Omental fat pad (tissue), 4 donors: ENCODE measurements at places on chromosomes 5 and 9. TPM values are rescaled to one million over a fixed set of nuclear protein-coding genes. Genes with fewer than 3 reads are reported as not detected.
A peak's percentile ranks its signal among the peaks of the same experiment; 100 is the strongest.

DNA sequence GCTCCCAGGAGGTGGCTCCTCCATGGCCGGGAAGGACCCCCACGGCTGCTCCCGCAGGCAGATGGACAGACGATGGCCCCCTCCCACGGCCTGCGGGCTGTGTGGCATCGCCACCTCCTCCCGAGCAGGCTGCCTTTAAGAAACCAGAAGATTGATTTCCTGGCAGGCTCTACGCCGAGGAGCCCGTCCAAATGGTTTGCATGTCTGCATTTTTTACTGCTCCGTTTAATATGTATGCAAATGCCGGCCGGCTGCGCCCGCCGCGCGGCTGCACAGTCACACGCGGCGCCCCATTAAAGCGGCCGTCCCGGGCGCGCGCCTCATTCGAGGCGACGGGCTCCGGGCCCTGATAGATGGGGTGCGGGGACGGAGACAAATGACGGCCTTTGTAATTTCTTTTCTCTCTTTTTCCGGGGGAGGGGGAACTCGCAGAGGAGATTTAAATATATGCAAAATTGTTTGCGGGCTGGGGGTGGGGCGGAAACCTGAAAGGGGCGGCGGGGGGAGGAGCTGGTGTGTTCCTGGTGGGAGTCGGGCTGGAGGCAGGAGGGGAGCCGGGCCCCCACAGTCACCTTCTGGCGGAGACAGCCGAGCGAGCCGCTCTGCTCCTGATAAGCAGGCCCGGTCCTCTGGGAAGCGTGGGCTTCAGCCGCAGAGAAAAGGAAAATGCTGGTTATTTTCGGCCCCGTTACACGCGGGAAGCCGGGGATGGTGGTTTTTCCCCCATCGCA, 158.7 kb upstream of the IER5L start:
- DNase-seq = no peak

DNA sequence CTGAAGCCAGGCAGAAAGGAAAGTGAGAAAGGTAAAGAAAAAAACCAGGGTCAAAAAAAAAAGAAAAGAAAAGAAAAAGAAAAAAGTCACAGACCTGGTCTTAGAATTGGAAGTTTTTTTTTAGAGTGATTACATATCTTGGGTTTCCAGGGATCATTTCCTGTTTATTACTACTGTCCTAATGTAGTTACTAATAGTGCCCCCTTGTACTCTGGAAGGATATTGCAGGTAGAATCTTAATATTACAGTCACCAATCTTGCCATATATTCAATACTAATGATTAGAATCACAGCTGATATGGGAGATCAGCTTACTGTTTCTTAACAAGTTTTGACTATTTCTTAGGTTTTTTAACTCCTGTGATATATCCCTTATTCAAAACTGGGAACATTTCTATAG, 543.2 kb upstream of the CDH6 start:
- no peak for DNase-seq

The LCN2 gene
- 1.7 TPM for total RNA-seq

DNA sequence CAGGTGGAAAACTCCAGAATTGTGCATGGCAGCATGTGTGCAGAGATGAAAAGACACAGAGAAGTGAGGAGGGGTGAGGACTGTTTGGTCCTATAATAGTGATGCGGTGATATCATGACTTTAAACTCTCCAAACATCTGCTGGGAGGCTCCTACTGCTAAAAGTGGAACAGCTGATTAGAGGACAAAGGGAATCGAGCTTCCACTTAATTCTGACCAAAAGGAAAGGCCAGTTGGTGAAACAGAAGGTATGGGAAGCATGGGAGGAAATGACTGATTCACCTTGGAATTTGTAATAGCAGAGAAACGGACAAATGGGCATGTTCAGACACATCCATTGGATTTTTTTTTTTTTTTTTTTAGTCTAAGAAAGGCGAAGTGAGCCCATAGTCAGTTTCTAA, 67.5 kb upstream of the MAMDC2 start:
- DNase-seq = no peak

DNA sequence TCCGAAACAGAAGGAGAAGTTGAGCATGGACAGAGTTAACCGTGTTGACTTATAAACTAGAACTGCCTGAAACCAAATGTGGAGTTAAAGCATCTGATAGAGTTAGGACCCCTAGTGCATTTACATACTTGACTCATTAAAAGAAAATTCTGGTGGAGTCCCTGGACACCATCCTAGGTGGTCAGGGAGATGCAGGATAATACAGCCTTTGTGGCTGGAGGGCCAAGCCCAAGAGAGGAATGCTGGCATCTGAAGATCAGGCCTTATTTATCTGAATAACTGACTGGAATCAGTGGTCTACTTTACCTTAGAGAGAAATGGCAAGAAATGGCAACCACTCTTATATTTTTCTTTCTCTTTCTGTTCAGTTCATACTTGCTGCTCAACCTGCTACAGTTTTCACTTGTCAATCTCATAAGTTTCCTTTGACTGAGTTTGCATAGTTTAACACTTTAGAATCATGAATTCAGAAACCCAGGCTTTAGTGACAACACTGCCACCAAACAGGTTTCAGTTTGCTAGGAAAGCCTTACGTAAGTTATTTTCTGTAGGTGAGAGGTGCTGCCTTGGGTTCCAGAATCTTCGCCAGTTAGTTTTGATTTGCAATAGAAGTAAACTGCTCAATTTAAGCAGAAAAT, 10.2 kb downstream of the CMYA5 start:
- no peak for DNase-seq

GRCh38 chr5:97888439-97888838, 705.4 kb upstream of the RIOK2 start:
- no peak for DNase-seq

DNA sequence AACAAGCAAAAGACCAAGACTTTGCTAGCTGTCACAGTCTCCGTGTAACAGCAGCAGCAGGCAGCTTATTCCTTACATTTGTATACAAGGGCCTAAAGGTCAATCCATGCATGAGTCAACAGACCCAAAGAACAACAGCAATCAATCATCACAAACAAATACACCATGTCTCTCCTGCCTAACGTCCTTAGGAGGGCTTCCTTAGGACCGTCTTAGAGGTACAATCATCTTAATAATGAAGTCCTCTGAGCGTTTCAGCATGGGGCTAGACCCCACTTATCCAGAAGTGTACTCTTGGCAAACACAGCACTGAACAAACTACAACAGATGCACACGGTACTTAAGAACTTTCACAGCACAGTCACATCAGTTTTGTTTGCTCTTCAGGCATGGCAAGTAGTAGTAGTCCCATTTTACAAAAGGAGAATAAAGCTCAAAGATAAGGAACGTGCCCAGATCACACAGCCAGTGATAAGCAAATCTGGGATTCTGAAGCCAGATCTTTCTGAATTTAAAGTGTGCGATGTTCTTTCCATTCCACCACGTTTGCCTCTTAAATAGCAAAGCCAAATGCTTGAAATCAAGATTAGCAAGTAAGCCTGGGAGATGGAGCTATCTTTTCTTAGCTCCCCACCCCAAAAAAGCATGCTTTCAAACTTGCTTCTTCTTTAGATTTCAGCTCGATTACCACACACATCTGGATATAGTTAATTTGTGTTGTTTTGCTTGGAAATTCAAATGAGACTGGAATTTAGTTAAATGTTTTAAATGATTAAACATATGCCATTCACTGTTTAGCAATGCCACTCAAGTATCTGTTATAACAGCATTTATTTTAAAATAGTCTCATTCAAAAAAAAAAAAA, 24.2 kb downstream of the PSMB7 start:
- DNase-seq = no peak

DNA sequence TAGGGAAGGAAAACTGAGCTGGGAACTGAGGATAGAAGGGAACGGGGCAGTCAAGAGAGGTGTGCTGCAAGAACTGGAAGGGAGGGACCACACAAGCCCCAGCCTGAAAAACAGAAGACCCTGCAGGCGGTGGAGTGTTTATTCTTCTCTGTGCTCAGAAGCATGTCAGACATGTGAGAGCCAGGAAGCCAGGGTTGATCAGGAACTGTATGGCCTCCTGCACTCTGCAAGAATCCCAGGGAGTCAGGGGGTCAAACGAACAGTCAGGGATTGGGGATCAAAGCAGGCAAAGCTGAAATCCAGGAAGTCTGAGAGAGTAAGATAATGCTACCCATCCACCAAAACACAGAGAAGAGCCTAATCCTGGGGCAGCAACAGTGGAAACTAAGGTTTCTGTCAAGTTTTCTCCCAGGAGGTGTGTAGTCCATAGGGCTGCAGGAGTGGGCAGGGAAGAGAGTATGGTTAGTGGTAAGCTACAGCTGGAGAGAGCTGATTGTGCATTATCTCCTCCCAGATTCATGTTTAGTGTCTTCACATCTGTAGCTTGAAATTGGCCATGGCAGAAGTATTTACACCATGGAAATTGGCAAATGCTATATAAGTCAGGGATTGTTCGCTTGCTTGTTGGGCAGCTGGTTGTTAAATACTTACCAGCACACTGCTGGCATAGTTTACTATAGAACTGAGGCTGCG, 115.4 kb upstream of the SLC44A1 start:
- no peak for DNase-seq

The TAF1L gene
- not detected for total RNA-seq

- no peak for DNase-seq
These were observed 93.5 kb downstream of the SSBP2 start for GRCh38 chr5:81657386-81657785.

The MEGF10 gene
- total RNA-seq = 0.36 TPM

The LECT2 gene
- not detected for total RNA-seq

GRCh38 chr9:97923529-97924108, 1.3 kb upstream of the TRMO start:
- peak; percentile 83 for DNase-seq

The ANKRD31 gene
- total RNA-seq = 0.79 TPM

The FRMD3 gene
- 47.1 TPM for total RNA-seq

GRCh38 chr9:96219026-96219899, 82.7 kb downstream of the HSD17B3 start:
- DNase-seq = no peak

The ARID3C gene
- total RNA-seq = not detected

DNA sequence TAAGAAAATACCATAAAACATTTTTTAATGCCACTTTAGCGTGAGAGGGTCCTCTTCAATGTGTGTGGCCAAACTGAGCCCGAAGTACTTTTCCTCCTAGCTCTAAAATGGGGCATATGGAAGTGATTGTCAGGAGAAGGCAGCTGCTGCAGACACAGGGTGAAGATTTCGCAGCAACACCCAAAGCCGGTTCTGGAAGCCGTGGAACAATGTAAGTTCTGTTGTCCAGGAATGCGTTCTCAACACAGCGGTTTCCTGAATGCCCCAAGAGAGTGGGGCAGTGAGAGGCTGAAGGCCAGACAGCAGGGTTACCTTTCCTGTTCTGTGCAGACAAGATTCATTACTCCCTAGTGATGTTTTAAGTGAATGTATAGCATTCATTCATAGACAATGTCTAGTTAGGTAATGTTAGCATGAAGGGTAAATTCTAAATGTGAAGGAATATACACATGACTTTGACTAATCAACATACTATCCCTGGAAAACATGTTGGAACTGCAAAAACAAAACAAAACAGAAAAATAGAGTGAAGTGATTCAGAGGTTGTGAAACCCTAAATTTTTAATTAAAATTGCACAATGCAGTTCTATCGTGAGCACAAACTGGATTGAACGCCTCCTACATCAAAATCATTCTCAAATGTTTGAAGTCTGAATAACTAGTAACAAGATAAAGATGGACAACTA, 197.0 kb upstream of the SEMA6A start:
- DNase-seq = no peak

DNA sequence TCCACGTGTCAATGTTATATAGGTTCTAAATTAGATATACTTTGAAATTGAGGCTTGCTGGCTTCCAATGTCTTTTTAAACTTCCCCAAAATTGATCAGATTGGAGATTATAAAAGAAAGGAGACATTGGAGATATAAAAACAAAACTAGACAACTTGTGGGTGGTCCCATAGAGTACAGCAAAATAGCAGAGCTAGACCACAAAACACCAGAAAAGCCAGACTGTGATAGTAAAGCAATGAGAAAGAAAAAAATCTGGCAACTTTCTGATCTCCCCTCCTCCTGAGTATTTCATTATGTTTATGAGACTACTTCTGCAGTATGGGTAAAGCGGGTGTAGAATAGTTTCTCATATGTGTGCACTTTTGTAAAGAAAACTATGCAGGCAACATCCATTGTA, 713.8 kb upstream of the MEF2C start:
- no peak for DNase-seq

- no peak for DNase-seq
These were observed 79.4 kb downstream of the AUH start for GRCh38 chr9:91282292-91282691.
